ENCODE measurements at places on chromosomes 1 and 21.

DNA sequence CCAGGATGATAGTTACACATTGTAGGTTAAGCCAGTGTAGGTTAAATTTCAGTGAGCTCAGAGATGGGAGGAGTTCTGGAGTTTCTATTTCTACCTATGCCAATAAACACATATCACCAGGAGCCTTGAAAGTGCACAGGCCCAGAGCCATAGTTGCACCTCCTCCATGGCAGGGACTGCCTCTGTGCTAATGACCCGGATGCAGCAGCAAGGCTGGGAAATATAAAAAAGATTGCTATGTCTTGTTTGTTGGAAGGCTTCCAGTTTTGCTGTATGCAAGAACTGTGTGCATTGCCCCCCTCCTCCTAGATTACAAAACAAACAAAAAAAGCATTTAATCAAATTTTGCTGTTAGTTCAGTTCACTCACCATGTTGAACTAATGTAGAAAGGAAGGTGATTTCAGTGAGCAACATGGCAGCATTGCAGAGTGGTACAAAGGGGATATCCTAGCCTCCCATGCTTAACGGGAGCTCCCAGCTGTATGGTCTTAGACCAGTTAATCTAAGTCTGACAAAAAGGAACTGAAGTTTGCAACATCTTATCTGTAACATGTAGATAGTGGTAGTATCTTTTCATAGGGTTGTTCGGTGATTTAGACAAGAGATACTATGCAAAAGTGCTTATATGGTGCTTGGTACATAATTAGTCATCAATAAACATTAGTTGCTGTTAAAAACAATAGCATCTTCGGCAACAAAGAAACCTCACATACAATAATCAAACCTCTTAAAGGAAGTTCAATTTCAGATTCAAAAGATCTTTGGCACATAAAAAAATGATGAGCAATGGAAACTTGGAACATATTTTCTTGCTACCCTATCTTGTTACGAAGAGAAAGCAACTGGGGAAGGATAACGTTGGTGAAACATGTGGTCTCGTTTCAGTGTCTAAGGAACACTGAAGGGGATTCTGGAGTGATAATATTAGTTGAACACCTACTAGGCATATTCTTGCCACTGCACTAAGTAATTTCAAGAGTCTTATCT, 309.5 kb downstream of the ASTN1 start:
- no peak for DNase-seq

DNA sequence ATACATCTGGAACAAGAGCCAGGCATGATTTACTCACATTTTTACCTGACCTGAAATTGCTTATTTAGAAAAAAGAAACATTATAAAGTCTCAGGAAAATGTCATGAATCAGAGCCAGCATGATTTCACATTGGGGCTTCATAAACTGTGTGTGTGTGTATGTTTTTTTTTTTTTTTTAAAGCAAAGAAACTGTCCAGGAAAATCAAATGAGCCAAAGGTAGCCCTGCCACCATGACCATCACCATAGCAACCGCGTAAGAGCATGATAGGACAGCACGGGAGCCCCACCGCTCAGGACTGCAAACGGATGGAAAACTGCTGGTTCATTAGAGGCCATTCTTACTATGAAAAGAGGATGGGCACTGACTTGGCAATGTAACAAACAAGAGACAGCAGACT, 139.2 kb downstream of the NTMT2 start:
- no peak for DNase-seq

DNA sequence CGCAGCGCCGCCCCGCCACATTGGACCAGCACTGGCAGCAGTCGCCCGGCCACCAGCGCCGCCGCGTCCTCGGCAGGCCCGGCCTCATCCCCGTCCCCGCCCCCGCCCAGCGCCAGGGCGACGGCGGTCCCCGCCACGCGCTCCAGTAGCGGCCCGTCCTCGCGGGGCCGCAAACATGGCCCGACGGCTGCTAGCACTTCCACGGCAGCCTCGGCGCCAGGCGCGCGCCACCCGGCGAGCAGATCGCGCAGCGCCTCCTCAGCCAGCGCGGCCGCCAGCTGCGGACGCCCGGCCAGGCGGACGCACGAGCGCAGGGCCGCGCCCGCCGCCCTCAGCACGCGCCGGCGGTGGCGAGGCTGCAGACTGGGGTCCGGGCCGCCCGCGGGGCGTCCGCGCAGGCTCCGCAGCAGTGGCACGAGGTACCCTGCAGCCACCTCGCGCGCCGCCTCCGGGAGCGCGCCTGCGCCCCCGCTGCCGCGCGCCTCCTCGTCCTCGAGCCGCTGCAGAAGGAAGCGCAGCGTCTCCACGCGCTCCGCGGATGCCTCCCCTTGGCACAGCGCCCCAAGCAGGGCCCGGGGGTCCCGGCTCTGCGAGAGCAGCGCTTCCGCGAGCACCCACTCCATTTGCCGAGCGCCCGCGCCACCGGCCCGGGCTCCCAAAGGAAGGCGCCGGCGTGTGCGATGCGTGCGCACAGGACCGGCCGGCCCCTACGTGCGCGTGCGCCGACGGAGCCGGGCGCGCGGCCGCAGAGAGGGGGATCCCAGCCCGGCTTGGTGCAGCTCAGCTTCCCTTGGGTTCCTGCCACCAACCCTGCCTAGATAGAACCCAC, at the start of gene TARBP1:
Gene TARBP1 (minus strand): TSS at position 699 of the 829 bp plus-strand sequence. CDS start 76 bp downstream, at position 623.
- no peak for DNase-seq

- no peak for DNase-seq
Observed at GRCh38 chr1:33872275-33872674, 8.4 kb downstream of the HMGB4 start.

- DNase-seq: no peak
Observed at GRCh38 chr1:11434501-11434900, 44.5 kb upstream of the DISP3 start.

DNA sequence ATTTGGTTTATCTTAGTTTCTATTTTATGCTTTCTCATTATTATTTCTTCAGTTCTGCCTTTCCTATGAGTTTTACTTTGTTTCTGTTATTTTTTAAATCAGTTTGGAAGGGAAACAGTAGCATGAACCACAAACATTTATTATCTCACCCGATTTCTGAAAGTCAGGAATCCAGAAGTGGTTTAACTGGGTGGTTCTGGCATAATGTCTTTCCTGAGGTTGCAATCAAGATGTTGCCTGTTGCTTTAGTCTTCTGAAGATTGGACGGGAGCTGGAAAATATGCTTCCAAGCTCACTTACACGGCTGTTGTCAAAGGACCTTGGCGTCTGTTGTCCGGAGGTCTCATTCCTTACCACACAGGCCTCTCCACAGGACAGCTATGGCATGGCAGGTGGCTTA, 50.4 kb downstream of the SNRPE start:
- no peak for DNase-seq

Data from cerebellar nuclear complex (tissue), 1 donor.